A549 treated with RU486 at 1 μM for 4 hours (cell line): ENCODE measurements at places on chromosomes 5 and 9. TPM values are rescaled to one million over a fixed set of nuclear protein-coding genes. Genes with fewer than 3 reads are reported as not detected.

The GLRA1 gene
- total RNA-seq, result not detected in 5 replicates

The GFPT2 gene
- 45.0 to 58.8 TPM (median 54.6 TPM) in 5 replicates for total RNA-seq

The GPR107 gene
- total RNA-seq, result 22.9 to 28.8 TPM (median 28.1 TPM) in 5 replicates

The DMRT3 gene
- total RNA-seq, result not detected in 5 replicates

The SLIT3 gene
- 12.7 to 20.5 TPM (median 15.5 TPM) in 5 replicates for total RNA-seq

The PAEP gene
- 0.25 to 0.66 TPM (median 0.30 TPM) in 3 of 5 replicates, not detected in the others for total RNA-seq

The PDE6A gene
- total RNA-seq, result 0.07 to 0.18 TPM (median 0.12 TPM) in 5 replicates

The ANKRD18A gene
- 4.9 to 11.4 TPM (median 10.5 TPM) in 5 replicates for total RNA-seq

The TICAM2 gene
- total RNA-seq, result 0.51 to 0.79 TPM (median 0.69 TPM) in 5 replicates

The CNTLN gene
- 2.4 to 7.0 TPM (median 5.7 TPM) in 5 replicates for total RNA-seq

The AMBP gene
- 5.9 to 8.9 TPM (median 7.7 TPM) in 5 replicates for total RNA-seq

The FABP6 gene
- 0.87 to 1.6 TPM (median 1.5 TPM) in 5 replicates for total RNA-seq

The GALNT10 gene
- total RNA-seq, result 61.0 to 88.0 TPM (median 82.1 TPM) in 5 replicates

The HMGCS1 gene
- 45.8 to 59.7 TPM (median 53.7 TPM) in 5 replicates for total RNA-seq

The ARID3C gene
- total RNA-seq, result 0.07 to 0.17 TPM (median 0.13 TPM) in 3 of 5 replicates, not detected in the others

The MZB1 gene
- not detected in 5 replicates for total RNA-seq

The TMEM267 gene
- 8.5 to 23.4 TPM (median 20.4 TPM) in 5 replicates for total RNA-seq

The KCNN2 gene
- total RNA-seq, result 0.10 to 0.24 TPM (median 0.17 TPM) in 4 of 5 replicates, not detected in the other

The GRIA1 gene
- total RNA-seq, result not detected in 5 replicates

The SPINK6 gene
- 0.31 to 0.52 TPM (median 0.37 TPM) in 4 of 5 replicates, not detected in the other for total RNA-seq

The DMRTA1 gene
- total RNA-seq, result 0.82 to 1.1 TPM (median 0.84 TPM) in 5 replicates

The SHC3 gene
- total RNA-seq, result 0.39 to 0.57 TPM (median 0.46 TPM) in 5 replicates

The PCDHGA5 gene
- 0.07 to 0.30 TPM (median 0.13 TPM) in 5 replicates for total RNA-seq

The NR2F1 gene
- 3.6 to 6.0 TPM (median 4.9 TPM) in 5 replicates for total RNA-seq

The PCDHB3 gene
- 0.03 to 0.06 TPM in 2 of 5 replicates, not detected in the others for total RNA-seq

The SOWAHA gene
- 0.16 to 0.17 TPM (median 0.17 TPM) in 4 of 5 replicates, not detected in the other for total RNA-seq

The TMEFF1 gene
- total RNA-seq, result 0.30 to 1.6 TPM (median 1.3 TPM) in 5 replicates

The TEK gene
- total RNA-seq, result 0.03 to 0.12 TPM (median 0.06 TPM) in 5 replicates

The SH3TC2 gene
- 0.24 to 0.64 TPM (median 0.56 TPM) in 5 replicates for total RNA-seq

The PCDHGA1 gene
- total RNA-seq, result 0.31 to 0.42 TPM (median 0.35 TPM) in 5 replicates

The PPP2R2B gene
- total RNA-seq, result 0.07 to 0.37 TPM (median 0.12 TPM) in 5 replicates

The ANKRD34B gene
- 0.02 to 0.06 TPM (median 0.05 TPM) in 3 of 5 replicates, not detected in the others for total RNA-seq

The NIM1K gene
- total RNA-seq, result 0.08 to 0.30 TPM (median 0.25 TPM) in 5 replicates

The BTNL3 gene
- total RNA-seq, result not detected in 5 replicates

The FGFR4 gene
- 15.9 to 24.1 TPM (median 23.2 TPM) in 5 replicates for total RNA-seq

The SH3RF2 gene
- total RNA-seq, result 2.9 to 3.8 TPM (median 3.2 TPM) in 5 replicates

The NR4A3 gene
- total RNA-seq, result 1.1 to 3.5 TPM (median 2.6 TPM) in 5 replicates

The RGMB gene
- total RNA-seq, result 6.2 to 9.3 TPM (median 8.8 TPM) in 5 replicates

The MAP1B gene
- 25.5 to 57.1 TPM (median 43.2 TPM) in 5 replicates for total RNA-seq

The DMGDH gene
- not detected in 5 replicates for total RNA-seq

The IFNA21 gene
- total RNA-seq, result not detected in 5 replicates

The FOXD4L5 gene
- total RNA-seq, result 0.05 to 0.10 TPM in 2 of 5 replicates, not detected in the others

The PITX1 gene
- total RNA-seq, result 22.3 to 37.6 TPM (median 32.5 TPM) in 5 replicates

The SPINK1 gene
- 0.43 to 5.6 TPM (median 1.6 TPM) in 4 of 5 replicates, not detected in the other for total RNA-seq

The TMEM215 gene
- total RNA-seq, result not detected in 5 replicates

The MELK gene
- total RNA-seq, result 57.1 to 85.5 TPM (median 75.8 TPM) in 5 replicates

The C5orf34 gene
- 3.0 to 6.6 TPM (median 5.1 TPM) in 5 replicates for total RNA-seq

The MARVELD2 gene
- total RNA-seq, result 2.5 to 2.9 TPM (median 2.6 TPM) in 5 replicates
